ENCODE measurements at places on chromosomes 3 and 15. TPM values are rescaled to one million over a fixed set of nuclear protein-coding genes. Genes with fewer than 3 reads are reported as not detected.
A peak's percentile ranks its signal among the peaks of the same experiment; 100 is the strongest.

The PRR20G gene
- not detected for total RNA-seq

The CTXN2 gene
- 0.05 TPM for total RNA-seq

The RAB7A gene
- 297 TPM for total RNA-seq

The BNIP2 gene
- 51.9 TPM for total RNA-seq

GRCh38 chr15:66709884-66710283, 7.8 kb downstream of the SMAD6 start:
- DNase-seq = no peak

DNA sequence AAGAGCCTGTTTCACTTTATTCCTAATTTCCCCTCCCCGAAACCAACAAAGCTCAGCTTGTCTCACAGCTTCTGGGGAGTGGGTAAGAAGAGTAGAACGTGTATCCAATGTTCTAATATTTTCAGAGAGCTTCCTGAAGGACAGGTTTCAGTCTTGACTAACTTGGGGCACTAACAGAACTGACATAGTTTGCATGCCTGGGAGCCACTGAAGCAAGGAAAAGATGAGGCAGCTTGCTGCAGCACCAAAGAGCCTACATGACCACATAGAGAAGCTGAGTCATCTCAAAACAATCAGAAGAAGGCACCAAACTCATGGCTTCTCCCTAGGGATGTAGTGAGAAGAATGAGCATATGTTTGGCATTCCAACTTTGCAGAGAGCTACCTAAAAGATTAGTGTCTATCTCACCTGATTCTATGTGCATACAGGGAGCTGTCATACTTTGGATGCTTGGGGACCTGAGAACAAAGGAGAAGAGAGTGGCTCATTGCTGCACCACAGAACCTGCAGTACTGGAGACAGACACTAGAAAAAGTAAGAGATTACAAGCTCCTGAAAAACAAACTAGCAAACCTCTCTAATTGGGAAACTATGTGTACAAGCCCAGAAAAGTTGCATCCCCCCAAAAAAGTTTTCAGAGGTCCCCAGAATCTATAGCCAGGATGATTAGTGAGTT, 86.9 kb downstream of the DCLK3 start:
- DNase-seq = no peak

DNA sequence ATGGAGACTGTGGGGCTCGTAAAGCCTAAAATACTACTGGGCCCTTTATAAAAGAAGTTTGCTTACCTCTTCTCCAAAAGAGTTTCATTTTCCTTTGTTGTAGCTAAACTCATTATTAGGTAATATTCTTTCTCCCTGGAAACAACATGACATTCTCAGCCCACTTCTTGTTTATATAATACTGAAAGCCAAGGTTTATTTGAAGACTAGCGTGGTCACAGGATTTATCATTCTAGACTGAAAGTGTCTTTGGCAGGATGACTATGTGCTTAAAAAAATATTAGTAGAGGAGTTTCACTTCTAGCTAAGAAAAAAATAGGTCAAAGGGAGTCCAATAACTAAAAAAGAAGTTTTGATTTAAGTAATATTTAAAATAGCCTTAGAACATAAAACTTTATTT, 1085.2 kb upstream of the CADM2 start:
- DNase-seq = no peak

GRCh38 chr3:65348398-65348995, 660.7 kb upstream of the ADAMTS9 start:
- DNase-seq = no peak

- no peak for DNase-seq
Observed at GRCh38 chr3:41683666-41684350, 278.1 kb downstream of the ULK4 start.

- DNase-seq = no peak
Observed at GRCh38 chr15:39144051-39144450, 436.8 kb upstream of the THBS1 start.

- DNase-seq = no peak
Observed at GRCh38 chr3:11435440-11436165, 163.4 kb downstream of the ATG7 start.

DNA sequence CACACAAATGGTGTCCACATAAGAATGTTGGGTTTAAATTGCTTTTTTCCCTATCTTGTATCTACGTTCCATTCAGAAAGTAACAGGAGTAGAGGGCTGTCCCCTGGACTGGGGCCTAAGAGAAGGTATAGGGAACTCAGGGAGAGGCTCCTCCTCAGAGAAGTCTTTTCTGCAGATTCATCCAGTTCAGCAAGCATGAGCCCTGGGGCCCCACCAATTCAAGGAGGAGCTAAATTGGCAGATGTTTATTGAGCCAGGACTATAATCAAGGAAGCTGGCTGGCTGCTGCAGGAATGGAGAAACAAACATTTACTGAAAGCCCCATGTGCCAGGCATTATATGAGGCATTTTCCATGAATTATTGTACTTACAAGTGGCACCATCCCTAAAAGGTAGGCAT, 22.1 kb upstream of the LARS2 start:
- no peak for DNase-seq

DNA sequence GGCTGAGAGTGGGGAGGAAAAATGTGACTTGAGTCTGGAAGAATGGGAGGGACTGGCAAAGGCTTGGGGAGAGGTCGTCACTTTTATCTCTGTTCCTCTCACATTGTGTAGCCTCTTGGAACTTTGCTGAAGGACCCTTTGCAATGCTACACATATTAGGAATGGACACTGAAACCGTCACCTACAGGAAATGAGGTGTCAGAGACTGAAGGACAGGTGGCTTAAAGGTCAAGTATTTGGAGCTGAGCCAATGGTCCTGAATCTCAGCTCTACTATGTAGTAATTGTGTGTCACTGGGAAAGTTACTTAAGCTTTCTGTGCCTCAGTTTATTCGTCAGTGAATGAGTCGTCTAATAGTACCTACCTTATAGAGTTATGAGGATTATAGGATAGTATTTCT, 14.7 kb downstream of the MCTP2 start:
- DNase-seq = no peak

- peak; percentile 15 for DNase-seq
Observed at GRCh38 chr3:122975163-122975923, 52.2 kb downstream of the SEMA5B start.

Measured in activated CD4-positive, alpha-beta T cell treated with anti-CD3 and anti-CD28 coated beads for 36 hours (primary cell).